GM20000 (cell line): ENCODE measurements at places on chromosomes 7 and 10.
A peak's percentile ranks its signal among the peaks of the same experiment; 100 is the strongest.

GRCh38 chr10:93516006-93516380, 19.6 kb downstream of the CEP55 start:
- no peak for DNase-seq

- no peak for DNase-seq
Observed at GRCh38 chr7:146575903-146576302, 459.3 kb downstream of the CNTNAP2 start.

GRCh38 chr10:87974769-87975168, 111.3 kb downstream of the PTEN start:
- no peak for DNase-seq

- no peak for DNase-seq
Observed at GRCh38 chr7:8985255-8985654, 551.8 kb downstream of the NXPH1 start.

DNA sequence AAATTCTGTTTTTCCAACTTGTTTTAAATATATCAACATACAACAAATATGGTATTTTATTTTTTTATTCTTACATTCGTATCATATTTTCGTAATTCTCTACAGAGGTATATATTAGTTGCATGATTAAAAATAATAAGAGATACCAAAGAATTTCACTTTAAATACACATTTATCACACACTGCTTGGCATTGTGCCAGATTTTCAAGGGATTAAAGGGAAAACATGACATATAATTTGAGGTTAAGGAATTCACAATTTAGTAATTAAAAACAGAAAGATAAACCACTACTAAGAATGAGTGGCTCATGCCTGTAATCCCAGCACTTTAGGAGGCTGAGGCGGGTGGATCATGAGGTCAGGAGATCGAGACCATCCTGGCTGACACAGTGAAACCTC, 484.7 kb upstream of the SORCS1 start:
- DNase-seq: no peak

GRCh38 chr7:105621617-105622016, 40.3 kb upstream of the EFCAB10 start:
- no peak for DNase-seq

DNA sequence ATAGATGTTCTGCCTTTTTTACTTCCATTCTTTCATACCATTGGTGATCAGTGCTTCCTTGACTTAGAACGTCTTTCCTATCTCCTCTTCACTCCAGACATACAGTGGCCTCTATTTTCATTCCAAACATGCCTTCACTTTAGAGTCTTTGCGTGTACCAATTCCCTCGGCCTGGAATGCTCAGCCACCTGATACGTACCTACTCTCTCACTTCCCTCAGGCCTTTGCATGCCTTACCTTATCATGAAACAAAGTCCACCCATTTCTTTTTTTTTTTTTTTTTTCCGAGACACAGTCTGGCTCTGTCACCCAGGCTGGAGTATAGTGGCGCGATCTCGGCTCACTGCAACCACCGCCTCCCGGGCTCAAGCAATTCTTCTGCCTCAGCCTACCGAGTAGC, 2.2 kb upstream of the CCNJ start:
- DNase-seq: no peak

DNA sequence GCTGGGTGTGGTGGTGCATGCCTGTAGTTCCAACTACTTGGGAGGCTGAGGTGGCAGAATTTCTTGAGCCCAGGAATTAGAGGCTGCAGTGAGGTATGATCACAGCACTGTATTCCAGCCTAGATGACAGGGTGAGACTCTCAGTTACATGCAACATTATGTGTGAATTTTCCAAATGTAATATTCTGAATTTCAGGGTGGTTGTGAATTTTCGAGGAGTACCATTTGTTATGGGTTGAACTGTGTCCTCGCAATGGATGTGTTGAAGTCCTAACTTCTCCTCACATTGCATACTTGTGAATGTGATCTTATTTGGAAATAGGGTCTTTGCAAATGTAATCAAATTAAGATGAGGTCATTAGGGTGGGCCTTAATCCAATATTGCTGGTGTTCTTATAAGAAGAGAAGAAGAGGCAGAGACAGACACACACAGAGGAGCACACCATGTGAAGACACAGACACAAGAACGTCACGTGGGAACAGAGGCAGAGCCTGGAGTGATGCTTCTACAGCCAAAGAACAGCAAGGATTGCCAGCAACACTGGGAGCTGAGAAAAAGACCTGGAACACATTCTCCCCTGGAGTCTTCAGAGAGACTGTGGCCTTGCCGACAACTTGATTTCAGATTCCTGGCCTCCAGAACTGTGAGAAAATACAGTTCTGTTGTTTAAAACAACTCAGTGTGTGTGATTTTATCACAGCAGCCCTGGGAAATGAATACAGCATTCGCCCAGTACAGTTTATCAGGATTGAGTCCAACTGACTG, 91.9 kb downstream of the ZNF783 start:
- no peak for DNase-seq

DNA sequence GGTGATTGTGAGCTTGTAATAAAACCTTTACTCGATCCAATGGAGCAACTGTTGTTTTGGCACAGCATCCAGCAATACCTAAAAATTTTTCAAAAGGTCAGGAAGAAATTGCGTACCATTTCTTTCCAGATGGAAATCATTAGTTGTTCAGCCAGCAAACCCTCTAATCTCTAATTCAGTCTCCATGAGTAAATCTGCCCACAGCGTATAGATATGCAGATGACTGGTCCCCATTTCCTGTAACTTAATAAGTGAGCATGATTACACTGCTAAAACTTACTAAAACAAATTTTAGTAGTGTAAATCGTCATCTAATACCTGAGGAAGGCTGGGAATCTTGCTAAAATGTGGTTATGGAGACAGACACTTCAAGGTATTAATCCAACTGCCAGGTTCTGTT, 10.6 kb downstream of the SLC25A16 start:
- DNase-seq: no peak

GRCh38 chr10:15052121-15052520, 8.4 kb downstream of the OLAH start:
- DNase-seq: no peak

DNA sequence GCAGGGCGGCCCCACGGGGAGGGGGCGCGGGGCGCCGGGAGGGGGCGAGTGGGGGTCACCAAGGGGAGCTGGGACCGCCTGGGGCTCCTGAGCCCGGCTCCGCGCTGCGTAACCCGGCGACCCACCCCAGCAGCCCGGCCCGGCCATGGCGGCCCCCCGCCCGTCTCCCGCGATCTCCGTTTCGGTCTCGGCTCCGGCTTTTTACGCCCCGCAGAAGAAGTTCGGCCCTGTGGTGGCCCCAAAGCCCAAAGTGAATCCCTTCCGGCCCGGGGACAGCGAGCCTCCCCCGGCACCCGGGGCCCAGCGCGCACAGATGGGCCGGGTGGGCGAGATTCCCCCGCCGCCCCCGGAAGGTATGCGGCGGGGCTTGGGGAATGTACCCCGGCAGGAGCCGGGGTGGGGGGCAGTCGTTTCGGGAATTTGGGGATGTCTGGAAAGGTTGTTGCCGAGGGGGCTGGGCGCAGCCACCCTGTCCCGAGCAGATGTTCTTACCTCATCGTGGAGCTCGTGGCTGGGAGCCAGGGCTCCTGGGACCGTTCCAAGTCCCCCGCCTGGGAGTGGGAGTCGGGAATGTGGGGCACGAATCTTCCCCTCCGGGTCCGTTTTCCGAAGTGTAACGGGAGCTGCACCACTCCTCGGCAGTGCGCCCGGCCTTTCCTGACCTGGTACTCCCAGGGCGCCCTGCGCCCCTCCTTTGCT, 431 bp downstream of the ZYX start:
- no peak for DNase-seq

- no peak for DNase-seq
Observed at GRCh38 chr7:151312831-151313809, 28.5 kb upstream of the NUB1 start.

GRCh38 chr10:30383356-30383755, 34.3 kb upstream of the MTPAP start:
- DNase-seq: no peak

DNA sequence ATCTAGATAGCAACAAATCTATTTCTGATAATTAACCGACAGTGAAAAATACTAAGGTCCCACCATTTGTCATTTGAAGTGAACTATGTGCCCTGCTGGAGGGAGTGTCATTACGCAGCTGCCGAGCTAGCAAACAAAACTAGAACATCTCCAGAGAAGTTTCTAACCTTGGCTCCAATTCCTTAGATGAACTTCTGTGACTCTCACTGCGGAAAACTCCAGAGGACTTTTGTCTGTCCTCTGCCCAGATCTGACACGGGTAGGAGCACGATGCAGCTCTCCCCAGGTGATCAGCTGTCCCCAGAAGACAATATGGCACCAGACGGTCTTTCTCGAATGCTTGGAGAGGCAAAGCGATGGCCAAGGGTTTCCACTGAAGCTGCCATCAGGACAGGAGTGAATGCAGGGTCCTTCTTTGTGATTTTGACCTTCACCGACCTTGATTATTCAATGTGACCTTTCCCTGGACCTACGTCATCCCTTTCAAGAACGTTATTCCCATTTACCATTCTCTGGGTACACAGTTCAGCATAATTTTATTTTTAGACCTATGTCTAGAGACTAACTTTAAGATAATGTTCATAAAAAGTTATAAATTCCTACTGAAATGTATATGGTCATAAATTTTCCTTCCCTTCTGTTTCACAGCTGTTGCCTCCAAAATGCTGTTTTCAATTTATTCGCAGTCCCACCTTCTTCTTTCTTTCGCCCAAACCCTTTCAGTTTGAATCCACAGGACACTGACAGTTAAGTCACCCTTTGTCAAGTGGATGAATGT, 116.7 kb upstream of the C7orf33 start:
- DNase-seq: no peak

DNA sequence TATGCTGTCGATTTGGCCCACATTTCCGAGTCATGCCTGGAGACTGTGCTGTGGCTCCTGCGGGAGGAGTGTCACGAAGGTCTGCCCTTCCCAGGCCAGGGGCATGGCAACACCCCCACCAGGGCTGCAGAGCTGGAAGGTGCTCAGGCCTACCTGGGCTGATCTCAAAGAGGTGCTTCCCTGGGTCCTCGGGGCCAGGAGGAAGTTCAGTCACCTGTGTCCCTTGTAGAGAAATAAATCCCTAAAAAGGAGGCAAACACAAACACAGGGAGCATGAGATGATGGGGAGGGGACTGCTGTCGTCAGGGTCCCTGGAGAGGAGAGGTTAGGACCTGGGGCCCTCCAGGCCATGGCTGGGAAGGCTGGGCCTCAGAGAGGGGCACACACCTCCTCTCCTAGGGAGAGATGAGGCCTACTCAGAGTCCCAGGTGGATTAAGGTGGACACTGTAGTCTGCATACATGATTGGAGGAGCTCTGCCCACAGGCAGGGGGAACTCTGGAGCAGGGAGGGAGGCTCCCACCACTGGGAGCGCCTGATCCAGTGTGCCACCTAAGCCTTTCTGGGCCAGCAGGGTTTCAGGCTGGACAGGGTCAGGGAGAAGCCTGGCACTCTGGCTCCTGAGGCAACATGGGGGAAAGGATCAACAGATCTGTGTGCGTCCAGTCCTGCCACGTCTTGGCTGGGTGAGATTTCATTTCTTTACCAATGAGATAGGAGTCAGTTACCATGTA, 49.4 kb downstream of the ARHGAP22 start:
- no peak for DNase-seq

GRCh38 chr10:21724687-21725367, 190.8 kb downstream of the MLLT10 start:
- peak; percentile 35 for DNase-seq

DNA sequence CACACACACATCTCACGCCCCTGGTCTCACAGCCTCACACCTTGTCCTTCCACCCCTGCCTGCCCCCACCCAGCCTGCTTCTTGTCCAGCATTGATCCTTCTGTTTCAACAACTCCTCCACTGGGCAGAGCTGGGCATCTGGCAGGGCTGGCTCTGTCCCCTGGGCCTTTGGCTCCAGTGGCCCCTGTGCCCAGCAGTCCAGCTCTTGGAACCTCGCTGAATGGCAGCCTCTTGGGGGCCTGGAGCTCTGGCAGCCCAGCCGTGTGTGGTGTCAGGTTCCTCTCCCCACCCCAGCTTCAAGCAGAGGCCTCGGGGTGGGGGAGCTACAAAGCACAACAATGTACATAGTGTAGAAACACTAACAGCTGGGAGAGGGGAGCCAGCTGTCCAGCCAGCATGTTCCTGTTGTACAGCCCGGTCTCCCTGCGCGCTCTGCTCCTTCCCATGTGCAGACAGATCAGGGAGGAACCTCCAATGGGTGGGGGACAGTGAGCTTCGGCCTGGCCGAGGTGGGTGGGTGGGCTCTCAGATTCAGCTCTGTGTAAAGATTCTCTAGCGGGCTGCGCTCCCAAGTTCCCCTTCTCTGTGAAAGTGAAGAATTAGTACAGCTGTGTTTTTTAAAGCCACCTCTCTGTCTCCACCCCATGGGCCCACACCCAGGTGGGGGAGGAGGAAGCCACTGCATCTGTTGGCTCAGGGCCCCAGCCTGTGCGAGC, 19.4 kb downstream of the ZMIZ2 start:
- DNase-seq: peak; percentile 84

DNA sequence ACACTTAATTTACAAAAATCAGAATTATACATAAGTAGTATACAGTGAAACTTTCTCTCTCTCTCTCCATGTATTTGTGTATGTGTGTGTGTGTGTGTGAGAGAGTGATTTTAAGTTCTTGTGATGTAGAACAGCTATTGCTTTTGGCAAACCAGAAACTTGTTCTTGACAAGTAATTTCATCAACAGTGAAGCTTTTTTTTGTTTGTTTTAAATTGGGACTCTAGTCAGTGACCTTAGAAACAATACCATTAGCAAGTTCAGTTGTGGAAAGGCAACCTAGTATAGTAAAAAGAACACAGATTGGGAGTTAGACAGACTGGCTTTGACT, 319.1 kb downstream of the PTEN start:
- no peak for DNase-seq

GRCh38 chr10:81026591-81026990, 488.9 kb downstream of the SH2D4B start:
- no peak for DNase-seq

DNA sequence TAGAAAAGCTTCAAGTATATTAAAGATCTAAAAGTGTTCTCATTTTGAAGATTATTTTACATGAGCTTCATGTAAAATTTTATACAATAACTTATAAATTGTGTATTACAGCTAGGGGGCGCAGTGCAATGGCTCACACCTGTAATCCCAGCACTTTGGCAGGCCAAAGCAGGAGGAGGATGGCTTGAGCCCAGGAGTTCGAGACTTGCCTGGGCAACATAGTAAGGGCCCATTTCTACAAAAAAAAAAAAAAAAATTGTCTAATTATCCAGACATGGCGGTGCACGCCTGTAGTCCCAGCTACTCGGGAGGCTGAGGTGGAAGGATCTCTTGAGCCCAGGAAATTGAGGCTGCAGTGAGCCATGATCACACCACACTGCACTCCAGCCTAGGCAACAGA, 16.6 kb downstream of the ACBD5 start:
- no peak for DNase-seq

GRCh38 chr10:72513910-72514309, 112.0 kb downstream of the MICU1 start:
- no peak for DNase-seq
